ENCODE measurements at places on chromosomes 6 and 20.

GRCh38 chr6:93721386-93722048, 302.2 kb upstream of the EPHA7 start:
- DNase-seq, result peak; percentile 73

- DNase-seq, result no peak
These were observed 72.4 kb upstream of the NHSL1 start for GRCh38 chr6:138571585-138572166.

GRCh38 chr6:44896701-44897100, 431.4 kb upstream of the RUNX2 start:
- no peak for DNase-seq

DNA sequence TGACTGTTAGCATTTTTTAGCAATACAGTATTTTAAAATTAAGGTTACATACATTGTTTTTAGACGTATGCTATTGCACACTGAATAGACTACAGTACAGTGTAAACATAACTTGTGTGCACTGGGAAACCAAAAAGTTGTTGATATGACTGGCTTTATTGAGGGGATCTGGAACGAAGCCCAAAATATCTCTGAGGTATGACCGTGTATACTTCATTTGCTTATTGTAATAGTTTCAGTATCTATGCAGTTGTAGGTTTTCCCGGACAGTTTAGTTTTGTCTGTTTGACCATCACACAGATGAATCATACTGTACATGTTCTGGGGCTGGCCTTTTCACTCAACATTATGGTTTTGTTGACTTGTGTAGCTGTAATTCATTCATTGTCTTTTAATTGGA, 6.9 kb upstream of the ZBTB12 start:
- DNase-seq, result no peak

DNA sequence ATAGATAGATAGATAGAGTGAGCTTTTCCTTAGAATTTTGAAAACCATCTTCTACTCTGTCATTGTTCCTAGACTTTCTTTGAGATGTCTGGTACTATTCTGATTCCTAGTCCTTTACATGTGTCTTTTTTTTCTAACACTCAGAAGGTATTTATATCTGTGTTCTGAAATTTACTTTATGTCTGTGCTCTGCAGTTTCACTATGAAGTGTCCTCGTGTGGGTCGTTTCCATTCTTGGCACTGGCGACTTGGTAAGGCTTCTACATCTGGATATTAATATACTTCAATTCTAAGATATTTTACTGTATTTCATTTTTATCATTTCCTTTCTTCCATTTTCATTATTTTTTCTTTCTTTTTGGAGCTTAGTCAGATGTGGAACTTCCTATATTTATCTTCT, 87.0 kb downstream of the FHL5 start:
- no peak for DNase-seq

DNA sequence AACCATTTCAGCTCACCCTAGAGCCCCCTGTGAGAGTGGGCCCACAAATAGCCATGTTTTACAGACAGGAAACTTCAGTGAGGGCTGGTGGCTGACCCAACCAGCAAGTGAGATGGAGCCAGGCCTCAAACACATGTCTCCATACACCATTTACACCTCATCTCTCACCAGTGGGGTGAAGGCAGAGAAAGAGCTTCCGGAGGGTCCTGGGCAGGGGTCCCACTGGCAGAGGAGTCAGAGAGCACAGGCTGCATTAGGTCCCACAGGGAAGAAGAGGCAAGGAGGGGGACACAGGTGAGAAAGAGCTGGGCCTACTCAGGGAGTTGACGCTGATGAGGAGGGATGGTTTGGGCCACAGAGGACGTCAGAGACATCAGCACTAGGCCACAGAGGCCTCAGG, 172.6 kb downstream of the VEGFA start:
- no peak for DNase-seq

DNA sequence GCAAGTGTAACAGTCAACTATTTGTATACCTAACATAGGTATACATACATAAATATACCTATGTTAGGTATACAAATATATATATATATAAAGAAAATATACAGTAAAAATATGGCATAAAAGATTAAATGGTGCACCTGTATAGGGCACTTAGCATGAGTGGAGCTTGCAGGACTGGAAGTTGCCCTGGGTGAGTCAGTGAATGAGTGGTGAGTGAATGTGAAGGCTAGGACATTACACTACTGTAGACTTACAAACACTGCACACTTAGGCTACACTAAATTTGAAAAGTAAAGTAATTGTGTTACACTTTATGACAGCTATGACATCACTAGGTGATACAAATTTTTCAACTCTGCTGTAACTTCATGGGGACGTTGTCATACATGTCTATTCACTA, 65.6 kb downstream of the CDC5L start:
- DNase-seq, result no peak

DNA sequence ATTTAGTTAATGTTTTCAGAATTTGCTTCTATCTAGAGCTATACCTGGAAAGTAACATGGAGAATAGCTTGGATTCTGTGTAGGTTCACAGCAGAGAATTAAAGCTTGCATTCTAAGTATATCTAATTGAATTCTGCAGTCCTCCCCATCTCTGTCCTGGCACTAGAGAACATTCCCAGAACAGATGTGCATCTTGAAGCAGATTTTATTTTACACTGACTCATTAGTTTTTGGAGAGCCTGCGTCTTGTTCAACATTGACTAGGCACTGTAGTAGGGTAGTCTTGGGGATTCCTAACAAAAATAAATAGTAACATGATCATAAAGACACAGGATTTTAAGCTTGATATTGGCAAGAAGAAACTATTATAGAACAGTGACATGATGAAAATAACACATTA, 36.2 kb upstream of the BAG2 start:
- DNase-seq, result no peak

GRCh38 chr20:63574156-63574828, at the start of gene HELZ2:
HELZ2 (minus strand) TSS chr20:63574239; CDS start chr20:63572385, 1,854 bp downstream.
- peak; percentile 71 for DNase-seq

DNA sequence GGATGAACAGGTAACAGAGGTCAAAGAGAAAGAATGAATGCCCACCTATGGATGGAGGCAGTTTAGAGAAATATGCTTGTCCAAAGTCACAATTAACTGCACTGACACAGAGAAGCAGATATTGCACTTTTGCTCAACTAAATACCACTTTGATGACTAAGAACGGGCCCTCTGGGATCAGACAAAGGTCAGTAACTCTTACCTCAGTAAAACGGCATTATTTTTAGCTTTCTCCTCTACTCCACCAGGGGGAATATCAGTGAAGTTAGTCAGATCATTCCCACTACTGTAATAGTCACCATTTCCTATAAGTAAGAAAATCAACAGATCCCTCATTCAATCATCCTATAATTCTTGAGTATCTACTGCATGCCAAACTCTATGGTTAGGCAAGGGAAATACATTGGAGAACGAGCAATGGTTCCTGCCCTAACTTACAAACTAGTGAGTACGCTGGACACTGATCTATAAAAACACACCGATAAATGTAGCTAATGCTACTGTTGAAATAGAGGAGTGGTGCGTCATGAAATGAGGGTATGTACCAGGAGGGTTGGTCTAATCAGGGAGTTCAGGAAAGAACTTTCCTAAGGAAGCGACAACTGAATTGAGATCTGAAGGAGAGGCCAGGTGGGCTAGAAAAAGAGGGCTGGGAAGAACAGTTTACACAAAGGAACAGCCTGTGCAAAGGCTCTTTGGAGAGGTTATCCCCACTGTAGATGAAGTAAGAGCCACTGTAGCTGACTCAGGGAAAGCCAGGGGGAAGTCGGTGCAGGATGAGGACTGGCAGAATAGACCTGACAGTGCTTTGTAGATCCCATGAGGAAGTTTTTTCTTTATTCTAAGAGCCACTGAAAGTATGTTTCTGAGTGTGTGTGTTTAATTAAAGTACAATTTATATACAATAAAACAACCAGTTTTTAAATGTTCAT, 9.2 kb downstream of the ECI2 start:
- no peak for DNase-seq

GRCh38 chr6:82363428-82364086, at the start of gene TPBG:
TPBG (plus strand) TSS chr6:82363817; CDS start chr6:82364962, 1,145 bp downstream.
- DNase-seq, result peak; percentile 64

DNA sequence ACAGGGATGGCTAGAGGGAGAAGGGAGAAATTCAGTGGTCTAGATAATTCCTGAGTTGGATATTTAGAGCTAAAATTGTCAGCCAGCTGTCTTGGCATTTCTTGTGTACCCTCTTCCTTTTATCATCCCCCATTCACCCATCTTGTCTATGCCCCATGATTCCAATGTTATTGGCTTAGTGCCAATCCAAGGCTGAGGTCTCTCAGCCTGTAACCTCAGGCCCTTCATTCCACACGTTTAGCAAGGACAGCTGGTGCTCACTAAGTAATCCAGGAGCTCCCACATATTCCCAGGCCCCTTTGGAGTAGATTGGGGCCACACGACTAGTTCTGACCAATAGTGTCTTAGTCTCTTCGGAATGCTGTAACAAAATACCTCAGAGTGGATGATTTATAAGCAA, 112.4 kb upstream of the ATXN1 start:
- DNase-seq, result no peak

DNA sequence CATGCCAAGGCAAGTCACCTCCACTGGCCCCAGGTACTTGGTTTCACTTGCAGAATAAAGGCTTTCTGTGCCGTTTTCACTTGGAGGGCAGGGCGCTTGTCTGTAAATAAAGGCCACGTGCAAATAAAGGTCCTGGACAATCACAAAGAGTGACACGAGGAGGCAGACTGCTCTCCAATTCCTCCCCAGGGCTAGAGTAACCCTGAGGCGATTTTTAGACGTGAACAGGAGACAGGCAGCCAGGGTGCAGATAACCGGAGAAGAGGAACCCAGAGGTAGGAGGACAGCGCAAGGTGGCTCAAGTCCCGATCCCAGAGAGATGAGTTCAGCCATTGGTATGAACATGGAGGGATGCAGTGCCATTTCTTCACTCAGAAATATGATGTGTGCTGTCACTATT, 327.4 kb downstream of the KIF16B start:
- DNase-seq, result no peak

DNA sequence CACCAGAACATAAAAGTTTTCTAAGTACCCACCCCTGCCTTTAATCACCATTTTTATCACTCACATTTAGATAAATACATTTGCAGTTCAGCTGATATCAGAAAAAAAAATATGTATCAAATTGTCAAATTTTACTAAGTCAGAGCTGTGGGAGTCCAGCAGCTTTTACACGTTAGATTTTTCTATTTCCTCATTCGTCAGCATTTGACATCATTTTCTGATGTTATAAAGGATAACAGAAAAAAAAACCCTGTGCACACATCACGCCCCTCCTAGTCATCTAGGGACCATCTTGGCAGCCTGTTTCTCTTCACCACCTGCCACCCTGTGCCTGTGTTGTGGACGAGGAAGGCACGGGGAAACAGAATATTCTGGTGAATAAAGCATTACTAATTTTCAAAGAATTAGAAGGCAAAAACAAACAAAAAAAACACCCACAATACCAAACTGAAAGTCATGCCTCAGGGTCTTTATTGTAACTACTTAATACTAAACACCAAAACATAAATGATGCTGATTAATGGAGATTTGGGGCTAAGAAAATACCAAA, 12.4 kb downstream of the B4GALT5 start:
- peak; percentile 28 for DNase-seq

GRCh38 chr6:137210903-137211302, 8.3 kb downstream of the IFNGR1 start:
- no peak for DNase-seq

DNA sequence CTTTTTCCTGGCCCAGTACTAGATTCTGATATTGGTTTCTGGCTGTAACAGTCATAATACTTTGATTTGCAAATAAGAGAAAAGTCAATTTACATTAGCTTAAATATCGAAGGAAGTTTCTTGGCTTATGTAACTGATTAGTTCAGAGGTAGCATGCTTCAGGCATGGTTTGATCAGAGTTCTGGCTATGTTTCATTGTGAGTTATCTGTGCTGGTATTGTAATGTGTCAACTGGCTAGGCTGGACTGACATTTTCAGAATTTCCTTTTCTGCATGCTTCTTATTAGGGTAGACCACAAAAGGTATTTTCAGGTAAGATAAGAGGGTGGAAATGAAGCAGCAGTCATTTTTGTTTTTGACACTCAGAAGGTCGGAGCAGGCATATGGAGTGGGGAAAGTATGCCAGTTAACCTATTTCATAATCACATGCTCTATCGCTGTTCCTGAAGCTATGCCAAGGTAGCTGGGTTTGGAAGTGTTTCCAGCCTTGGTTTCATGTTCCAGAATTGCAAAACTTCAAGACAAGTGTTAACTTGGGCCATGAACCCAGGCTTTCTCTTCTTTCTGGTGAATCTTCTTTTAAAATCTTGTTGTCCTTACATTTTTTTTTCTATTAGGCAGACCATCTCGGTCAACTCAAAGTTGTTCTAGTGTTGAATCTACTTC, 244.9 kb downstream of the DHX35 start:
- DNase-seq, result no peak

GRCh38 chr6:2396846-2397630, 151.6 kb upstream of the GMDS start:
- DNase-seq, result peak; percentile 29

DNA sequence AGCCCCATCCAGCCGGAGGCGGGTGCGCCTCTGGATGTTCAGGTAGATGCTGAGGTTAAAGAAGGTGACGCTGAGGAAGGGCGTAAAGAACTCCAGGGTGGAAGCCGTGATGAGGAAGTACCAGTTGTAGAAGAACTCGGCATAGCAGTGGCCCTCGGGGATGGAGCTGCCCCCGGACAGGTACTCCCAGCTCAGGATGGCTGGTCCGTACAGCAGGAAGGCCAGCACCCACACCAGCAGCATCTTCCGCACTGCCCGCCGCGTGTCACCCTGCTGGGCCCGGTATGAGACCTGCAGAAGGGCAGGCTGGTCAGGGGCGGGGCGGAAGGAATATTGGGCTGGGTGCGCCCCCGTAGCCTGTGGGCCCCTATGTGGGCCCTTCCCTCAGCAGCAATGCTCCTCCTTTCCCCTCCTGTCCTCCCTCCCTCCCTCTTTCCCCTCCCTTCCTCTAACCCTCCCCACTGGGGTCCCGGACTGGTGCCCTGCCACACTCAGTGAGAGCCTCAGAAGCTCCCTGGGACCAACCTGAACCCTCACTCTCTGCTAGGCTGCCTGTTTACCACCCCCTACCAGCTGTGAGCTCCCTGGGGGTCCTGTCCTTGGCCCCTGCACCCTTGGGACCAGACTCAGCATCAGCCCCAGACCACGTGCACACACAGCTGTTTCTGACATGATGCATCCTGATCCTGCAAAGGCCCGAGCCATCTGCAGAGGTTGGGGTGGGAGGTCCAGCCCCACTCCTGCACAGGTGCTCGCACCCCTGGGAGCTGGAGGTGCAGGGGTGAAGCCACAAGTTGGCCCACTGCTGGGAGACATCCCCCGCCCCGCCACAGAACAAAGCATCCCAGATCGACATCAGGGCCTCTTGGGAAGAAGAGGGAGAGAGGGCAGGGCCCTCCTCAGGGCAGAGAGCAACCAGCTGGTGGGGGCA, 3.2 kb downstream of the HRH3 start:
- DNase-seq, result no peak

DNA sequence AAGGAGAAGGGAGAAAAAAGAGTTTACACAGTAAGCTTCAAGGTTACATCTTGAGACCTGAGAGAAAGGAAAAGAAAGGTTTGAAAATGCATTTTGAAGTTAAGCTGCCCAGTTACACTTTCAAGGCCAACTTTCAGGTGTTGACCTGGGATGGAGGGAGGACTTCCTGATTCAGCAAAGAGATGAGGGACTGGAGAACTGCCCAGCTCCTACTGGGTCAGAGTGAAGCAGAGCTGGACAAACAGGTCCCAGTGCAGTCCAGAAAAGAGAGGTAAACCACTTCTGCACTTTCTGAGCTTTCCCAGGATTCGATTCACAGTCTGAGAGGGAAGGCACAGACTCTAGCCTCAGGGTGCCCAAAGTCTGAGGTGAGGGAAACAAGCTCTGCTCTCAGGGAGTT, 6.0 kb upstream of the TJAP1 start:
- no peak for DNase-seq
